ENCODE measurements at places on chromosomes 2 and 18. TPM values are rescaled to one million over a fixed set of nuclear protein-coding genes. Genes with fewer than 3 reads are reported as not detected.

RAD51AP2 gene
- 0.25 TPM for total RNA-seq

- DNase-seq: no peak
Measured at GRCh38 chr2:196381464-196381863, 210.1 kb upstream of the STK17B start.

DNA sequence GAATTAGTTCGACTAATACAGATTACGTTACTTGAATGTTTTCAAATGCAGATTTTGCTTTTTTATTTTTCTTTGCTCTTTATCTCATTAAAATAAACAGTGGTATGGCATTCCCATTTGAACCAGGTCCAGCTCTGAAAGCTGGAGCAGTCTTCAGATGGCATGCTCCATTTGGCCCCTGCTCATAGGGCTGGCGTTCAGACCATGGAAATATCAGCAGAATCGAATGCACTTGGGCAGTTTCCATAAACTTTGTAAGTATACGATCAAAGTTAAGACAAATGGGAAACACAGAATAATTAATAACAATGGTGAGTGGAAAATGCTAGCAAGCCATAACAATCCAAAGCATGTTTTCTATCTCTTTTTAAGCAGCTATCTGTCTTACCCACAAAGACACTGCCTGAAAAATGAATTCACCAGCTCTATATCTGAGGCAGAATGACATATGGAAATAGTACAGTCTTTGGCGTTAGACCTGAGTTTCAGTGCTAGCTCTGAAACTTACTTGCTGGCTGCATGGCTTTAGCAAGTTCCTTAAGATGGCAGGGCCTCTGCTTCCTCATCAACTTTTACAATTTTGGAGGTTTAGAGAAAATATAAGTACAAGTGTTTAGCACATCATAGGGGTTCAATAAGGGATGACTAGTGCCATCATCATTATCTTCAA, 131.6 kb downstream of the BCL2 start:
- DNase-seq: no peak

DNA sequence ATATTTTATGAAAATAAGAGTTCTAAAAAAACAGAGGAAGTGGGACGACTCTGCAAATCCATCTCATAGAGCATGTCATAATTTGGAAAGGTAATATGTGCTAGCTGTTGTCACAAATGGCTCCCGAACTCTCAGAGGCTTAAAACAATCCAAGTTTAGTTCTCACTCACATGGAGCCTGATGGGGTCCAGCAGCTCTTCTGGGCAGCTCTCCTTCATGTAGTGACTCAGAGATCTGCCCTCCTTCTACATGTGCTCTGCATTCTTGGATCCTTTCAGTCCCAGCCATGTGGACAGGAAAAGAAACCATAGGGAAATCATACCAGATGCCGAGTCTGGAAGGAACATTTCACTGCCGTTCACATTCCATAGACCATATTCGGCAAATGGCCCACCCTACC, 180.1 kb upstream of the APCDD1 start:
- no peak for DNase-seq
